D721Med (cell line): ENCODE measurements at places on chromosomes 7 and 10.

DNA sequence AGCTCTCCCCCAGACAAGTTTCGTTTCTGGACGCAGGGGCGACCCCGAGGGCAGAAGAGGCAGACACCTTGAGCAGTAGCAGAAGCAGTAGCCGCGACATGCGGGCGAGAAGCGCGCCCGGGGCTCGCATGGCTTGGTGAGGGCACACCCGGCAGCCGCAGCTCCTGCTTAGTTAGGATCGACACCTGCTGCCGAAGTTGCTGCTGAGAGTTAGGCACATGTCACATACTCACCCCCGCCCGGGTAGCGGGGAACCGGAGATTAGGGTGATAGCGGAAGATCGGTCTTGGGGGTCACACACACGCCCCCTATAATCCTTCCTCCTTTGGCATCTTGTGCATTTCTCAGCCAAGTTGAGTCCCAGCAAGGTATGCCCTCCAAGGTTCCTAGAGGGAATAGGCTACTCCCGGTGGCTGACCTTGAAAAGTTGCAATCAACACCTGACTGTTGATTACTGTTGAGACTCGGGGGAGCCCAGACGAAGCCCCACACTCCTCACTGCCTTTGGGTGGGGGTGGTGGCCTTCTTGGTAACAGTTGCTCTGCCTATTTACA, 668 bp downstream of the GPR37 start:
- DNase-seq, result peak; percentile 25

DNA sequence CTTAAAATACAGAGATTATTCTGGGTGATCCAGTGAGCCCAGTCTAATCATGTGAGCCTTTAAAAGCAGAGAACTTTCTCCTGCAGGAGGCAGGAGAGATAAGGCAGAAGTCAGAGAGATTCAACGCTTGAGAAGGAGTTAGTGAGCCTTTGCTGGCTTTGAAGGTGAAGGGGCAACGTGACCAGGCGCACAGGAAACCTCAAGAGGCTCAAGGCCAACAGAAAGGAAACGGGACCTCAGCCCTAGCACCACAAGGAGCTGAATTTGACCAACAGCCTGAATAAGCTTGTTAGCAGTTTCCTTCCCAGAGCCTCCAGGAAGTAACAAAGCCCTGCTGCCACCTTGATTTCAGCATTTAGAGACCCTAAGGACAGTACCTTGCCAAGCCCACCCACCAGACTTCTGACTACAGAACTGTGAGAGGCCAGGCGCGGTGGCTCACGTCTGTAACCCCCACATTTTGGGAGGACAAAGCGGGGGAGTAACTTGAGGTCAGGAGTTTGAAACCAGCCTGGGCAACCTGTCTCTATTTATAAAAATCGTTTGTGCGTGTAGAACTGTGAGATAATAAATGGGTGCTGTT, 87.3 kb upstream of the KAT6B start:
- no peak for DNase-seq

DNA sequence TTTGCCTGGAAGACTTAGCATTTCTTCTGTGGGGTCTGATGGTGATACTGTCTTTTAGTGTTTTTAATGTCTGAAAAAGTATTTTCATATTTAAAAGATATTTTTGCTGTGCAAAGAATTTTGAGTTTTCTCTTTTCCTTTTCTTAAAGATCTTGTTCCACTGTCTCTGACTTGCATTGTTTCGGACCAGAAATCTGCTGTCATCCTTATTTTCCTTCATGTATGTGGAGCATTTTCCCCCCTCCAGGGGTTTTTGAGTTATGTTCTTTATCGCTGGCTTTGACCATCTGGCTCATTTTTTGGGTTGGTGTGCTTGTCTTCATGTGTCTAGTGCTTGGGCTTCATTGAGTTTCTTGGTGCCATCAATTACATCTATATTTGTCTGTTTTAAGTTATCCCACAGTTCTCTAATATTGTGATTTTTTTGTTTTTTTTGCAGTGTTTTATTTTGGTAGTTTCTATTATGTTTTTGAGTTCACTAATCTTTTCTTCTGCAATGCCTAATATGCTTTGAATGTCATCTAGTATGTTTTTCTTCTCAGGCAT, 119.9 kb downstream of the MGMT start:
- DNase-seq, result no peak

DNA sequence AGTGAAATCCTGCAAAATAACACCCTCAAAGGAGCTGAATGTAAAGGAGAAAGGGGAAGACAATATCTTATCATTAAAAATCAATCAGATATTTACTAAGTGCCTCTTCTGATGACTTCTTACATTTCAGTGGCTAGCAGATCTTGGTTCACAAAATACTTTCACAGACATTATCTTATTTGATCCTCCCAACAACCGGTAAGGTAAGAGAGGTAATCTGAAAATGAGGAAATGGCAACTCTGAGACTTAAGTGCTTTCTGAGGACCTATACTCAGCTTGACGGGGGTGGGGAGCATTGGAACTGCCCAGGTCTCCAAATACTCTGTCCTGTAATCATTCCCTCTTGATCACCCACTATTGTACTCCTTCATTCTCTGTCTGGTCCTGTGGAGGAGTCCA, 144.6 kb upstream of the MKLN1 start:
- no peak for DNase-seq
